ENCODE measurements at places on chromosomes 2 and 18.

DNA sequence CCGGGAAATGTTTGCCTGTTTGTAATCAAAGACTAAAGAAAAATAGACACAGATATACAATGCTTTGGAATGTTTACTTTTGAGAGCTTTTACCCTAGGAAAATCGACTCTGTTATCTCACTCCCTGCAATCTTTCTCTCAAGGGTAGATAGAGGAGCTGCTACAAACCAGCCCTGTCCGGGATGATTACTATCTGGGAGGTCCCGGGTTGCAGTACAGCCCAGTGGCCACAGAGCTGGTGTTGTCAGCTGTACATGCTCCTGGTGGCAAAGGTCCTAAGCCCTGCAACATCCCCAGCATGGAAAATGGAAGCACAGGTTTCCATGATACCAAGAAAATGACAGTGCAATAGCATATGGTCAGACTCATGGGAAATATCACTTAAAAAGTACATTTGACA lies 570.5 kb upstream of the SOX11 start:
- no peak for DNase-seq

DNA sequence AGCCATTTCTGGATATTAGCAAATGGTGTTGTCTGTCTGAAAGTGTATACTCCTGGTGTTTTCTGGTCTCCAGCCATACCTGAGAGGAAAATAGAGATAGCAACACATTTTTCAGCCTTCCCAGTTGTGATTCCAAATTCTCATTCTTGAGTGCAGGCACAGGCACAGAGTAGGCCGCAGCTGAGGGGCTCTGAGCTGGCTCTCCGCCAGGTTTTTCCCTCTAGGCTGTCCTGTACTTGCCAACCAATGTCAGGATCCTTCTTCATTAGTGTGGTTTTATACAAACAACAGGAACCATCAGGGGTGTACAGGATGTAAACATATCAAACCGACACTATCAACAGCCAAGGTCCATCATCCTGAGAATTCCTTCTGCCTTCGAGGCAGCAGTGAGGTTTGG lies 1733.6 kb upstream of the CELF4 start:
- DNase-seq, result no peak

GRCh38 chr2:160043265-160043664 lies 19.1 kb downstream of the PLA2R1 start:
- no peak for DNase-seq

- DNase-seq, result no peak
These were observed 28.7 kb upstream of the MARCO start for GRCh38 chr2:118913131-118913802.

DNA sequence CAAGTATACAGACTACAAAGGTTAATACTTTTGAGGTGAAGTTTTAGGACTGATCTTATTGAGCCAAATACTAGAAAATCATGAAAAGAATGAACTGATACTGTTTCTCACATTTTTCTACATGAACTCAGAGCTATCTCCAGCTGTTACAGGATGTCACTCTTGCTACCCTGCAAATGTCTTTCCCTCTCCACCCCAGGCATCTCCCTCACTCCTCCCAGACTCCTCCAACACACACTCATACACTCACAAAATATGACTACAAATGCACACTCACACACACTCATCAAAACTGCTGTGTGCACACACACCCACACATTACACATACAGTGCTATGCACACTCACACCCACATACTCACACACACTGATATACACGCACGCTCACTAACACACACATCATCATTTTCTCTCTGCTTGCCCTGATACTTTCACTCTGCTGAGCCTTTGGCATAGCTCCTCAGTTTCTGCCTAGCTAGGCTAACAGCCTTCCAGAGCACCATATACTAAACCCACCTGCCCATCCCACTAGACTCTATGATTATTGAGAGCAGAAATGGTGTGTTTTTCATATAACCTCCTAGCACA lies 273.3 kb downstream of the CD226 start:
- DNase-seq, result no peak

DNA sequence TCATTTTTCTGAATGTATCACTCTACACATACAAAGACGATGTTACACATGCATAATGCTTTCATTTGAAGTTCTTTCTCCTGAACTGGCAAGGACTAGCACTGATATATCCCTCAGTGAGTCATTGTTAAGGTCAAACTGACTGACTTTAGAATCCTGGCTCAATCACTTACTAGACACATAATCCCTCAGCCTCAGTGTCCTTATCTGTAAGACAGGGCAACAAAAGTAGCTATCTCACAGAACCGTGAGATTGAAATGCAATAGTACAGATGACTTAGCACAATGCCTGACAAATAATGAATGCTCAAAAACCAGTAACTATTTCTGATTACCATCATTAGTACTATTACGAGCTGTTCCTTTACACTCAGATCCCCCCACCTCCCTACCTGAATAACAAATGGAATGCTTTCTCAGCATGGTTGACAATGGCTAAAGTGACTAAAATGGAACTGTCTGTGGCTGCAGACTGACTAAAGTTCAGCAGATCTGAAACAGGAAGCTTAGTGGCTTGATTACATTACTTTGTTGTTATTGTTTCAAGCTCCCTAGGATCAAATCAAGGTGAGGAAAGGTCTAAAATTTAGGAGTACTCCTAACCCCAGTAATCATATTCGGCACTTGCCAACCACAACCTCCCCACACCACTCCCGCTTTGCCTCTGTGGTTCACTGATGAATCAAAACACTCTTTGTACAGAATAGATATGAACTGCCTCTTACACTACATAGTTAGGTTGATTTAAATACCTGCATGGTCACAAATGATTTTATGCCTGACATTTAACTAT lies 35.8 kb upstream of the CACNB4 start:
- DNase-seq, result no peak

DNA sequence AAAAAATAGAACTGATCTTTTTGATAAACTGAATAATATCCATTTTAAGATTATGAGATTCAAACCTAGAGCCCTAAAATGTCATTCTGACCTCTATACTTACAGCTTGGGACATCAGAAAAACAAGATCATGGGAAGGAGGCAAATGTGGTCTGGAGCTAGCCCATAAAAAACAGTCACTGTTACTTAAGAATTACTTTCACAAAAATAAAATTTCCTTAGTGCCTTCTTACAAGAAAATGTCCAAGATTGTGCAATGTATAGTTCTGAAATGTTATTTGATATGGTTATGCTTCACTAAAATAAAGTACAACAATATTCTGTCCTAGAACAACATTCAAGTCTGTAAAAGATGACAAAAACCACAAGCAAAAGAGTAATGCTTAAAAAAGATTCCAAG lies 247.6 kb downstream of the DYM start:
- no peak for DNase-seq

DNA sequence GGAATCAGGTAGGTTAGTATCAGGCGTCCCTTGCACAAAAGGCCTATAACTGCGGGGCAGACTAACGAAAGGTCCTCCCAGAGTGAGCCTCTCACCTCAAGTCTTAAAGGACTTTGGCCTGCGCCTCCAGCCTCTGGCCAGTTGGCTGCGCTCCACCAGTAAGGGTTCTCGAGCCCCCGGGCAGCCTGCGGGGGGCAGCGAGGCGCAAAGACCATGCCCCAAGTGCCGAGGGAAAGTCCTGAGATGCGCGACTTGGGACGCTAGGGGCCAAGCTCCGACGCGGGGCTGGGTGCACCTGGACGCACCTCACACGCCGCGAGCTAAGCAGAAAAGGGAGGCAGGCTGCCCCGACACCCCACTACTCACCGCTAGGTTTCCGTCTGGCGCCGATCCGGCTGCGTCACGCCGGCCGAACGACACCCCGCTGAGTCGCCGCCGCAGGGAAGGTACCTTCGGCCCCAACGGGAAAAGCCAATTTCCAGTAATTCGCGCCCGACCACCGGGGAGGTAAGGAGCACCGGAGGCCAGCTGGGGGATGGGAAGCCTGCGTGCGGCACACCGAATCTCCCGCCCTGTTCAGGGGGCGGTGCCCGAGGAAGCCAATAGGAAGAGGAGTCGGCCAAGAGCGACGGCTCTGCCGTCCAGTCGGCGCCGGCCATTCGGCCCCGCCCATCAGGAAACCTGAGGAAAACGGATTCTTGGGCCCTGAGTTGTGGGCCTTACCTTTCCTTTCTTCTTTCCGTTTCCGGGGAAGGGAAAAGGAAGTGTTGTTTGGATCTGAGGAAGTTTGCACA lies at the start of gene ORC2:
TSS of gene ORC2 (minus strand) at position 537 of the 794 bp plus-strand sequence. CDS start 5,537 bp downstream, outside the sequence.
- DNase-seq, result peak; percentile 85

GRCh38 chr18:69840001-69840400 lies 107.7 kb downstream of the CD226 start:
- no peak for DNase-seq

DNA sequence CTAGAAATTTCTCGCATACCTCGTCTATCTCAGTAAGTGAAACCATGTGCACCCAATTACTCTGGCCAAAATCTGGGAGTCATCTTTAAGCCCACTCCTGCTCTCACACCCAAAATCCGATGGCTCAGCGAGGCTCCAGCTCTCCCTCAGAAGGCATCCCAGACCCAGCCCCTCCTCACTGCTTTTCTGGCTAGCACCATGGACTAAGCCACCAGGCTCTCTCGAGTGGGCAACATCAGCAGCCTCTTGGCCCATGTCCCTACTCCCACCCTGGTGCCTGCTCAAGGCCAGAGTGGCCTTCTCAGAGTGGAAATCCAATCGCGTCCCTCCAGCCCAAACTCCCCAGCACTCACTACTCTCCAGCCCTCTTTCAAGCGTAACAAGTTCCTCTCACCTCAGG lies 27.2 kb downstream of the TNS1 start:
- no peak for DNase-seq

GRCh38 chr2:134736167-134736880 lies 17.5 kb upstream of the TMEM163 start:
- DNase-seq, result no peak

GRCh38 chr2:20738772-20739171 lies 71.8 kb downstream of the GDF7 start:
- DNase-seq, result no peak

DNA sequence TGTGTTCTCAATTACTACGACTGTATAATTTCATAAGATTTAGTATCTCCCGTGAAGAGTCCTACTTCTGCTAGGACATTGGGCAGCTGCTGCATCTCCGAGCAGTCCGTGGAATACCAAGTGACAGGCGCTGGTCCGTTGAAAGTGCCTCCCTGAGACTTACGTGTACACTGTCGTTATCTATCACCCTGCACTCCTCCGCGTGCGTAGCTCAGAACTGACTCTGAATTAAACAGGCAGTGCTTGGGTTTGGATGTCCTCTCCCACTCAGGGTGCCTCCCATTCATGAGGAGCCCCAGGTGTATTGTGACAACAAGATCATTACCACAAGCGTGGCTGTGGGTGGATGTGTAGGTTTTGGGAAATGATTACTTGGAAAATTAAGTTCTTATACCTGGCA lies 148.4 kb downstream of the SH3RF3 start:
- DNase-seq, result no peak

GRCh38 chr18:32435631-32436500 lies 34.8 kb downstream of the GAREM1 start:
- DNase-seq, result no peak

- no peak for DNase-seq
These were observed 148.8 kb upstream of the SRD5A2 start for GRCh38 chr2:31729442-31730092.

DNA sequence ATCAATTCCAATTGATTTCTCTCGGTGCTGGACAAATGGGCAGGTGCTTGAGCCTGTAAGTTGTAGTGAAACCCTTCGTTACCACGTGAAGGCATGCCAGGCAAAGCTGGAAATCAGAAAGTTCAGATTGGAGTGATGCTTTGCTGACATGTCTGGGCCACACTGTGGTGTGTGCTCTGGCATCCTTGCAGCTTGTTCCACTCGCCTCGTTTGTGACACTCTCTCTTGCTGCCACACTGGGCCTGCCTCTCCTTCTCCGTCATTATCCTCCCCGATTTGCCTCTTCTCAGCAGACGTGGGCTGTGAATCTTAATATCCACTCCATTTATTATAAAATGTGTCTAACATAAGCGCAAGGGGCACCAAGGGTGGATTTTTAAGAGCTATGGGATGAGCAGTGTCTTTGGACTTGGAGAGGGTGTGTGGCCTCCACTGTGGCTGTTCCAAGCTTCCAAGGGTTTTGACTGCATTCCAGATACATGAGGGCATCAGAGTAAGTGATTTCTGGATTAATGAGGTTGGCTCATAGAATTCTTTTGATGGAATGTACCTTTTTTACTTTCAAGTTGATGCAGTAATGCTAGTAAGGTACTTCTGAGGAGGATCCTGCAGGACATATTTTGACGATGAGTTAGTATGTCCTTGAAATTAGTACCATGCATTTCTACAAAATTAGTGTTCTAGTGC lies 238.8 kb downstream of the TPGS2 start:
- DNase-seq, result no peak

- DNase-seq, result no peak
These were observed 155.4 kb downstream of the ASB1 start for GRCh38 chr2:238582159-238582558.

DNA sequence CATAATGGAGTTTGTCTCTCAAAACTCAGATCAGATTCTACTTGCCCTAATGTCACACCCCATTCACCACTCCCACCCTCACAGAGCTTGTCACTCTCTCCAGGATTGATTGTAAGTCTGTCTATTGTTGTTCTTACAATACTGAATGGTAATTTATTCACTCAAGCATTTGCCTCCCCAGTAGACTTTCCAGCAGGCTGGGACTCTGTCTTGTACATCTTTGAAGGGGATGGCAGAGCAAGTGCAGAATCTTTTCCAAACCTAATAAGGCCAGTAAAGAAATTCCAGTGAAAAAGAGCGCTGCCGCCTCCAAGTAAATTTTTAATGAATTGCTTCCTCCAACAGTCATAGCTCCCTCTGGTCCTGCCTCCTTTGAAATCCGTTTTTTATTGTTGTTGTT lies 56.9 kb downstream of the RBM43 start:
- DNase-seq, result no peak

GRCh38 chr18:37487400-37487867 lies 78.2 kb downstream of the CELF4 start:
- no peak for DNase-seq

GRCh38 chr2:192827735-192828134 lies 633.0 kb upstream of the TMEFF2 start:
- no peak for DNase-seq

DNA sequence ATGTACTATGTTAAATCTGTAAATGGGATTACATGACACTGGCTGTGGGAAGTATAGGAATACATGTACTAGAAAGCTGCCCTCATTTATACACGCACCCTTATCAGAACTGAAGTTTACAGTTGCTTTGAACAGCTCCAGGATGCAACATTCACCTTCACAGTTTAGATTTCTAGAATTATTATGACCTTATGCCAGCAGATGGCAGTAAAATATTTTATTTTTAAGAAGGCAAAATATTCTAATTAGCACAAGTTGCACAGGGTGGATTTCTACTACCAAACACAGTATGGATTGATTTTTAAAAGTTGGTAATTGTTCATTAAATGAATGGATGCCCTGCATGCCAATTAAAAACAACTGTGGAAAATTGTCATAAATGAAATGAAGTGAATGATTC lies 670.4 kb downstream of the KCNJ3 start:
- no peak for DNase-seq

GRCh38 chr2:200509235-200509611 lies 645 bp downstream of the KCTD18 start:
- DNase-seq, result no peak
